ENCODE measurements at places on chromosomes 1 and 21.

GRCh38 chr1:71835442-71835813 lies 446.9 kb downstream of the NEGR1 start:
- no peak for DNase-seq

DNA sequence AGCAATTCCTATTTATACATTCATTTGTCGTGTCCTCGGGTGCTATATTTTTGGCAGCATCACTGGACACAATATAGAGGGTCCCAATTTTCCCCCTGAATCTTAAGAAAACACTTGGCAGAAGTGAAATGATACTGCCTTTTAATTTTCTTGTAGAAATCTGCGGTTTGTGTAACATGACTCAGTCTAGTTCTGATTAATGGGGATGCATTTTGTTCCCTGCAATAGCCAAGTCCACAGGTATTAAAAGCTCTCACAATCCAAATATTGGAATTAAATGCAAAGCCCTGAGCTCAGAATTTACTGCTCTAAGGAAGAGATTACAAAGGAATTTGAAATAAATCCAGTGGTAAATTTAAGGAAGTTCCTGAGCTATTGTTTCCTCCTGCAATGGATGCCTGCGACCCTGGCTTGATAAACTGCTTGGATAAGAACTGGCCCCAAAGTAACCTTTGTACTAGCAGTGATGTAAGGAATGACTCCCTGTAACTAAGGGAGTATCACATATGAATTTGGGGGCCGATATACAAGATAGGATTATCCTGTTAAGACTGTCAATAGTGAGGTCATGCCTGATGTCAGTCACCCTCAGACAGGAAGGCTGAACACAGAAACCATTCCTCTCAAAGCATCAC lies 349.7 kb upstream of the C1orf87 start:
- DNase-seq, result no peak

- no peak for DNase-seq
These were observed 93.3 kb downstream of the PDE9A start for GRCh38 chr21:42746593-42747275.

GRCh38 chr1:229199261-229200243 lies 71.4 kb upstream of the RAB4A start:
- DNase-seq, result no peak

Data from cortex of kidney (tissue), 1 donor.